ENCODE measurements at places on chromosomes 2 and 18. TPM values are rescaled to one million over a fixed set of nuclear protein-coding genes. Genes with fewer than 3 reads are reported as not detected.

- no peaks in the 10 kb centered on the region for H3K4me1 ChIP-seq
- H3K4me3 ChIP-seq = no peak overlapping the region
- H3K36me3 ChIP-seq = peaks cover 11% of the 10 kb centered on the region
- no peaks in the 10 kb centered on the region for H3K27me3 ChIP-seq
Observed at GRCh38 chr2:62854600-62855514, 149.3 kb downstream of the EHBP1 start.

UGT1A8 gene
- 0.17 TPM for total RNA-seq

GRCh38 chr18:13566941-13567746 lies 159.2 kb downstream of the FAM210A start:
- DNase-seq = no peak
- peaks cover 53% of the 10 kb centered on the region for H3K27me3 ChIP-seq
- H3K4me3 ChIP-seq = no peak overlapping the region
- no peaks in the 10 kb centered on the region for H3K4me1 ChIP-seq
- H3K27ac ChIP-seq = no peak overlapping the region

DNA sequence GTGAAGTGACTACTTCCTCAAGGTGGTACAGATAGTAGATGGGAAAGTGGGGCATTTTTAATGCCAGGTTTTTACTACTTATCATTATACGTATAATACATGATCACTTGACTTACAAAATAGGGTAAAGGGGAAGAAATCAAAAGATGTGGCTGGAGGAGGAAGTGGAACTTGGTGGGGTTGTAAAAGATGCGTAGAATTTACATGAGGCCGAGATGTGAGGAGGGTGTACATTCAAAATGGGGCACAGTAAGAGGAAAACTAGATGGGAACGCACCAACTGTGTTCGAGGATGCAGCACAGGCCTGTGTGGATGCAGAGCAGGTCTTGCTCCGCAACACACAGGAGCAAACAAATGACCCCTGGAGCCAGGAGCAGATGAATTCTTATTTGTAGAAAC lies 403.3 kb downstream of the TXNL1 start:
- no peaks in the 10 kb centered on the region for H3K27me3 ChIP-seq
- H3K36me3 ChIP-seq = no peaks in the 10 kb centered on the region
- H3K27ac ChIP-seq = no peak overlapping the region
- H3K4me1 ChIP-seq = no peaks in the 10 kb centered on the region
- H3K4me3 ChIP-seq = no peak overlapping the region

CFAP53 gene
- 1.9 TPM for total RNA-seq

- H3K4me1 ChIP-seq = no peaks in the 10 kb centered on the region
- no peaks in the 10 kb centered on the region for H3K36me3 ChIP-seq
- no peak for DNase-seq
- no peak overlapping the region for H3K27ac ChIP-seq
- no peak overlapping the region for H3K4me3 ChIP-seq
Observed at GRCh38 chr2:81304154-81304830, 999.7 kb upstream of the LRRTM1 start.

GRCh38 chr18:25223899-25224886 lies 127.8 kb downstream of the ZNF521 start:
- H3K4me1 ChIP-seq = no peaks in the 10 kb centered on the region
- DNase-seq = no peak
- no peak overlapping the region for H3K4me3 ChIP-seq
- peaks cover 6% of the 10 kb centered on the region for H3K27me3 ChIP-seq
- H3K36me3 ChIP-seq = no peaks in the 10 kb centered on the region

DNA sequence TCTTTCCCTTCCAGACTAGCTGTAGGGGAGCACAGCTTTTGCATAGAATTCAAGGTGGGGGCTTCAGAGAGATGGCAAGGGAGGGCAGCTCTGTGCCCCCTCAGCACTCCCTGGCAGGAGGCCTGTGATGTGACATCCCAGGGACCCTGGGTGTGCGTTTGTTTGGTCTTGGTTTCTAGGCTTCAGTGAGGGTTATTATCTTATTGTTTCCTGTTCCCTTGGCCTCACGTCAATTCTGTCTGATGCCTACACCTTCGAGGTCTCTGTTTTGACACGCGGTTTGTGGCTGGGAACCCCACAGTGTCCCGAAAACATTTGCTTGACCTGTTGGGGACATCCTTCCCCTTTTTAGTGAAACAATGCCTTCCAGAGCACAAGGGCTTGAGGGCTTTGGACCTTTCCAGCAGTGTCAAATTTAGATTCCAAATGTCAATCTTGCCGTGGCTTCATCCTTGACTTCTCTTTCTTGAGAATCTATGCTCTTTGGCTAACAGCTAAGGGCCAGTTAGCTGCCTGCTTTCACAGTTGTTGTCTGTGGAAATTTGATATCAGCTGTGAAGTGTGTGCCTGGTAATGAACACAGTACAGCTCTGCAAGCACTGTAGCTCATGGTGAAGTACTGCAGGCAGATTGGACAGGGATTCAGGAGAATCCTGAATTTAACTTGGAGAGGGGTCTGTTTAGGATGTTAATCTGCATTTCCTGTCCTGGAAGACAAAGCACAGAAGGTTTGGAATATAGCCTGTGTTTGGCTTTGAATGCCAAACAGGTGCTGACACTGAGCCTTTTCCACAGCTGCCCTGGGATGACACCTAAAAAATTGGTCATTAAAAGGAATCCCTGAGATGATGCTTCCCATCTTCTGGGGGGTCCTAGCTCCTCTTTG lies 108.2 kb upstream of the CXCR4 start:
- no peak overlapping the region for H3K27ac ChIP-seq
- DNase-seq = no peak
- no peaks in the 10 kb centered on the region for H3K36me3 ChIP-seq
- no peaks in the 10 kb centered on the region for H3K4me1 ChIP-seq
- no peak overlapping the region for H3K4me3 ChIP-seq
- H3K27me3 ChIP-seq = no peaks in the 10 kb centered on the region

Data from PC-9 (cell line).